ENCODE measurements at places on chromosomes 6 and 20. TPM values are rescaled to one million over a fixed set of nuclear protein-coding genes. Genes with fewer than 3 reads are reported as not detected.

CCN2 gene
- 145 TPM for total RNA-seq

CAP2 gene
- total RNA-seq = 0.86 TPM

RARS2 gene
- total RNA-seq = 27.4 TPM

SAPCD1 gene
- total RNA-seq = 1.3 TPM

MICB gene
- total RNA-seq = 3.1 TPM

TGM2 gene
- total RNA-seq = 12.6 TPM

EMILIN3 gene
- under 0.01 TPM for total RNA-seq

TRIM31 gene
- total RNA-seq = not detected

DEFB132 gene
- total RNA-seq = not detected

HLA-DQB1 gene
- not detected for total RNA-seq

PI16 gene
- 4.7 TPM for total RNA-seq

PM20D2 gene
- total RNA-seq = 0.63 TPM

CALHM4 gene
- total RNA-seq = not detected

GSTA1 gene
- not detected for total RNA-seq

CRISP2 gene
- total RNA-seq = not detected

PLA2G7 gene
- not detected for total RNA-seq

HECA gene
- total RNA-seq = 24.4 TPM

BMP6 gene
- 0.77 TPM for total RNA-seq

CTCFL gene
- not detected for total RNA-seq

BEND3 gene
- 0.47 TPM for total RNA-seq

ENTPD6 gene
- 54.0 TPM for total RNA-seq

RALGAPB gene
- total RNA-seq = 21.0 TPM

ZNF165 gene
- 0.52 TPM for total RNA-seq

MRPL14 gene
- 31.3 TPM for total RNA-seq

ARFGEF3 gene
- total RNA-seq = under 0.01 TPM

NNAT gene
- 0.26 TPM for total RNA-seq

C6orf163 gene
- total RNA-seq = 2.4 TPM

TINAG gene
- not detected for total RNA-seq

TXLNB gene
- total RNA-seq = 1.9 TPM

RBM24 gene
- 0.16 TPM for total RNA-seq

CLPSL1 gene
- total RNA-seq = not detected

SIRPB1 gene
- total RNA-seq = 0.17 TPM

MCCD1 gene
- not detected for total RNA-seq

GLP1R gene
- not detected for total RNA-seq

SIRPG gene
- not detected for total RNA-seq

SIRPB2 gene
- total RNA-seq = not detected

RBBP8NL gene
- total RNA-seq = not detected

THBS2 gene
- 213 TPM for total RNA-seq

MYCT1 gene
- total RNA-seq = not detected

GATA5 gene
- not detected for total RNA-seq

CST2 gene
- not detected for total RNA-seq

LY6G6C gene
- total RNA-seq = not detected

FLRT3 gene
- 1.6 TPM for total RNA-seq

FAM217A gene
- not detected for total RNA-seq

RAMACL gene
- total RNA-seq = 0.43 TPM

BMP5 gene
- total RNA-seq = 0.16 TPM

OPN5 gene
- total RNA-seq = under 0.01 TPM

CEP250 gene
- 23.7 TPM for total RNA-seq

MUCL3 gene
- not detected for total RNA-seq

CST7 gene
- total RNA-seq = not detected

FAM83B gene
- 0.16 TPM for total RNA-seq

DTD1 gene
- total RNA-seq = 64.4 TPM

BAG2 gene
- 7.4 TPM for total RNA-seq

All from bronchial smooth muscle cell (primary cell).